ENCODE measurements at places on chromosomes 7 and 10. TPM values are rescaled to one million over a fixed set of nuclear protein-coding genes. Genes with fewer than 3 reads are reported as not detected.

DNA sequence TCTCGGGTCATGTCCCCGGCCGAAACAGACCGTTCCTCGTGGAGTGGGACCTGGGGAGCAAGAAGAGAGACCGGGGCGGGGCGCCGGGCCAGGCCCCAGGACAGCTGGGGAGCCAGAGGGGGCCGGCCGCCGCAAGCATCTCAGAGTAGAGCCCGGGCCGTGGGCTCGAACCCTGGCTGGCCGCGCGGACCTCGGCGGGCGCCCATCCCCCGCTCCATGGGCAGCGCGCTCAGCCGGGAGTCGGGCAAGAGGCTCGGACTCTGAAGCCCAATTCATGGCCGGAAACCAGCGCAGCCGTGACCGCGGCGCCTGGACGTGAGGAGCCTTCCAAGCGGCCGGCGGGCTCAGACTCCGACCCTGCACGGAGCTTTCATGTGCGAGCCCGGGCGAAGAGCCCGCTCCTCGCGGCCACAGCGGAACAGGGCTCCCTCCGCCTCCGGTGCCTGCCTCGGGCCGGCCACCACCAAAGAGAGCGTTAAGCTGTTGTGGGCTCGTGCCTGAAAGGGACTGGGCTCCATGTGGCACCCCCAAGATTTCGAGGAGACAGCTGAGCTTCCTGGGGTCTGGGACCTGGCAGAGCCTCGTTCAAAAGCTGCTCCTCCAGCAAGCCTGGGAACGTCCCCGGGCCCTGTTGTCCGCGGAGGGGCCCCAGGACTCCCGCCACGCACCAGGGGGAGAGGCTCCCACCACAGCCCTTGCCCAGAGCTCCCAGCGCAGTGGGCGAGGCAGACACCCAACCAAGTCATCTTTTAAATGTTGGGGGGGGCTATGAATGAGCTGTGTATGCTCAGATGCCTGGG, 757 bp upstream of the GRID1 start:
- DNase-seq, result no peak

The NCF1 gene
- total RNA-seq, result 2.2 TPM

- no peak for DNase-seq
Observed at GRCh38 chr7:33262476-33262875, 133.1 kb downstream of the BBS9 start.

GRCh38 chr7:101237206-101238067, at the start of gene CLDN15:
CLDN15 (minus strand) TSS chr7:101237802; CDS start chr7:101237581, 221 bp downstream.
- DNase-seq, result peak; percentile 91

GRCh38 chr10:122422266-122422989, 32.0 kb upstream of the ARMS2 start:
- no peak for DNase-seq

The SAMD9 gene
- total RNA-seq, result 3.9 TPM

All from lower leg skin (tissue), 4 donors.